Activated T-cell treated with anti-CD3 and anti-CD28 coated beads for 1 hour (primary cell): ENCODE measurements at places on chromosomes 16 and 17.

DNA sequence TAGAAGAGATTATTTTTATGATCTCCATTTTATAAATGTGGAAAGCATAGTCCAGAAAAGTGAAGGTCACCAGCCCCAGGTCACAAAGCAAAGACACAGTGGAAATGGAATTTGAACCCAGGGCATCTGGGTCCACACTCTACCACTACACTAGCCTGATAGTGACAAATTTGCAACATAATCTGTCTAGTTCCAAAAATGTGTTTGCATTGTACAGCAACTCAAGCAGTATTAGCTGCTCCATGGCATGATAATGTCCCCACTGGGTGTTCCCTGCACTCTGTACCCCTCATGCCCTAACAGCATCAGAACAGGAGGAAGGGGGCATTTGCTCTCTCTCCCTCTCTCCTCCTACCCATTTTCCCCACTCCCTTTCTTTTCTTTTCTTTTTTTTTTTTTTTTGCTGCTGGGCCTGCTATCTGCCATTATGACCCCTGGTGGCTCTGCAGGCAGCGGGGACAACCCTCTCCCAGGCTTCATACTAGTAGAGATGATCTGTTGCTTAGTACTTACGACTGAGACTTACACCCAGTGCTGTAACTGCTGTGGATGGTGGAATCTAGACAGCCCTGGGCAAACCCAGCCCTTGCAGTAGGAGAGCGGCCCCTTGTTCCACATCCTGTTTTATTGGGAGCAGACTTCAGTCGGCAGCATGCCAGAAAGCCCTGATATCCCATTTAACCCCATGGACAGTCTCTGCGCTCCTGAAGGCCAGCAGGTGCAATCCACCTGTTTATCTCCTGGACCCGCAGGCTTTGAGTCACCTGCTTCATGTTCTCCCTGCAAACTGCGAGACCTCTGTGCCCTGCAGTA is 306.3 kb downstream of the SOX9 start:
- no peak for DNase-seq

GRCh38 chr16:55496509-55497145 is 12.2 kb upstream of the LPCAT2 start:
- DNase-seq = no peak

GRCh38 chr16:57029161-57030160 is 40.1 kb downstream of the NLRC5 start:
- no peak for DNase-seq

DNA sequence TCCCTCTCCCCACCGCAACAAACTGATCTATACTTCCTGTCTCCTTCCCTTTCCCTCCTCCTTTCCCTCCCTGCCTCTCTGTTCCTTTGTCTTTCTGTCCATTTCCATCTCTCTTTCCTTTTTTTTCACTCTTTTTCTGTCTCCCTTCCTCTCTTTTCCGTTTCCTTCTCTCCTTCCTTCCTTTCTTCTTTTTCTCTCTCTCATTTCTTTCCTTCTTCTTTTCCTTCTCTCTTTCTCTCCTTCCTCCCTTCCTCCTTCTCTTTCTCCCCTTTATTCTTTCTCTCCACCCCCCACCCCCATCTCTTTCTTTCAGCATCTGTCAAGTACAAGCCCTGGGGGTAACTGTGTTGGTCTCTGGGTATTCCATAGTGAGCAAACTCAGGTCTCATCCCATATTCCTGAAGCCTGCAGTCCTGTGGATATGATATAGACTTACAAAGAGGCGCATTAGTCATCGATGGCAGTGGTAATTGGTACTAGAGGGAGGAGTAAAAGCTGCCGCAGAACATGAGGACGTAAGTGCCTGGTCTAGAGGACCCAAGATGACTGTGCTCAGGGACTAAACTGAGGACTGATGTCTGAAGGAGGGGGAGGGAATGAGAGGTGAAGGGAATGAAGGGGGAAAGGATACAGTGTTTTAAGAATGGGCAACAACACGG is 50.4 kb downstream of the VAT1L start:
- DNase-seq = no peak

DNA sequence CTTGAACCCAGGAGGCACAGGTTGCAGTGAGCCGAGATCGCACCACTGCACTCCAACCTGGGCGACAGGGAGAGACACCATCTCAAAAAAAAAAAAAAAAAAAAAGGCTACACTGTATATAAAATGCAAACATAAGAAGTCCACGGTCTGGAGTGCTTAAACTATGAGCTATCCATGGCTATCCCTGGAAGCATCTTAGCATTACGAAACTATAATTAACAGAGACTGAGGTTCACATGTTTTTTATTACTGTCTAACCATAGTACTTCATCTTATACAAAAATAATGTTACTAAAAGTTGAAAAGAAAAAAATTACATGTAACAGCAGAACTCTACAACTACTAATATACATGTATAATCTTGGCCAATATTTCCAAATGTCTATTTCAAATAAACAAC is 32.8 kb downstream of the HELZ start:
- no peak for DNase-seq

GRCh38 chr17:33302394-33302793 is 9.3 kb upstream of the ASIC2 start:
- no peak for DNase-seq

- DNase-seq = no peak
Observed at GRCh38 chr16:71368958-71369357, 10.4 kb downstream of the CALB2 start.

DNA sequence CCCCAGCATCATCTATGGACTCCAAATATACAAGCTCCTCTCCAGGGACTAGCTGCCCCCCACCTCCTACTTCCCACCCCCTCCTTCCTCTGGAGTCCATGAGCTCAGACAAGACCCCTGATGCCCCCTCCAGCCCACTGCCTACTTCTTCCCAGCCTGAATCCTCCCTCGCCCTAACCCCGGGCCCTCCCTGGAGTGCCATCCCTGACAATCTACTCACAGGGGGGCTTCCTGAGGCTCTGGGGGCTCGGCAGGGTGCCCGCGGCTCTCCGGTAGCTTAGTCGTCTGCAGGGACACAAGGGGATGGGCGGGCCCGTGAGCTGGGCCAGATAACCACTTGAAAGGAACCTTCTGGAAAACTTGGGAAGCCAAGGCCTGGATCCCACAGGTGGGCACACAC is 15.1 kb downstream of the MPP3 start:
- DNase-seq = no peak

GRCh38 chr17:15307710-15308111 is 33.7 kb downstream of the TEKT3 start:
- DNase-seq = no peak

GRCh38 chr17:50465171-50465570 is 3.5 kb downstream of the CHAD start:
- DNase-seq = no peak

- DNase-seq = no peak
Observed at GRCh38 chr16:84545114-84545737, 40.8 kb upstream of the MEAK7 start.

DNA sequence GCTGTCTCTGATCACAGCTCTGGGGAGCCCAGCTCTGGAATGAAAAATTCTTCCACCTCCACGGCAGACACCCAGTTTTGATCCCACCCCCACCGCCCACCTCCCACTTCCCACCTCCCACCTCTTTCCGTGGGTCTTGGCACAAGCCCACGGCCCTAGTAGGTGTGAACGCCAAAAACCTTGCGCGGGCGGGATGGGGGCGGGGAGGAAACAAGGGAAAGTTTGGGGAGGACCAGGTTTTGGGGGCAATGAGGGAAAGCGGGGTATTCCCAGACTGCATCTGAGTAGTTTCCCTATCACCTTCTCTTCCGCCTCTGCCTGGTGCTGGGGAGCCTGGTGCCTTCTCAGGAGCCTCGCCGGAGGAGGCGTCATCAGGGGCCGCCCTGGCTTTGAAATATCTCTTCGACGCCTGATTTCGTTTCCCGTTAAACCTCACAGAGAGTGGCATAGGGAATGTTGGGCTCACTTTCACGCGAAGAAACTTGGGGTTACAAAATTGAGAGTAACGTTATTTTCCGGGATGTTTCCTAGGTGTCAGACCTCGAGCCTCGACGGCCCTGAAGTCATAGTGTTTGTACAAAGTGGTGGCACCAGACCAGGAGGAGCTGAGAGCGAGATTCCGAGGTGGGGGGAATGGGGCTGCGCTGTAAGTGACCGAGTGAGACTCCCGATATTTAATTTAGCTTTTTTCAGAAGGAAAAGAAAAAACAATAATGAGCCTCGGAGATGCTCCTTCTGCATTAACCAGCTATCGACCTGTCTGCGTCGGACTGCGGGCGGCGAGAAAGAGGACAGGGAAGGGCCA is 1.6 kb upstream of the IRX3 start:
- no peak for DNase-seq

- no peak for DNase-seq
Observed at GRCh38 chr17:44884941-44885340, 14.3 kb downstream of the EFTUD2 start.

- DNase-seq = no peak
Observed at GRCh38 chr17:56440419-56440818, 153.1 kb upstream of the NOG start.

DNA sequence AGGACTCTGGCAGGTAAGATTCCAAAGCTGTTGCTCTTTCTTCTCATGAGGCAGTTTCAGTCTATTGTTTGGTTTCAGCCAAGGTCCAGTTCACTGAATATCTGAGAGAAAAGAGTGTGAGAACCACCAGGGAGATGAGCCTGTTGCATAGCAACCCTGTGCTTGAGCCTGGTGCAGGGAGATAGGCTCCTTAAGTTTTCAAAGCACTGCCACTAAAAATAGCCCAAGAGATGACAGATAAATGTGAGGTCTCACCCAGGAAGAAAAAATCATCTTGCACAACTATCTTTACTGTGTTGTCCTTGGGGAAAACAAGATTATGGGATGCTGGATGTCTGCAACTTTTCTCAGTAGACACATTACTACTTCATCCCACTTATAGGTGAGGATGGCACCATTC is 26.2 kb upstream of the NUDT7 start:
- DNase-seq = no peak

- DNase-seq = no peak
Observed at GRCh38 chr17:80382446-80382845, 32.5 kb upstream of the ENDOV start.

- DNase-seq = peak; percentile 56
Observed at GRCh38 chr17:38508954-38509771, 80.9 kb downstream of the ARHGAP23 start.

DNA sequence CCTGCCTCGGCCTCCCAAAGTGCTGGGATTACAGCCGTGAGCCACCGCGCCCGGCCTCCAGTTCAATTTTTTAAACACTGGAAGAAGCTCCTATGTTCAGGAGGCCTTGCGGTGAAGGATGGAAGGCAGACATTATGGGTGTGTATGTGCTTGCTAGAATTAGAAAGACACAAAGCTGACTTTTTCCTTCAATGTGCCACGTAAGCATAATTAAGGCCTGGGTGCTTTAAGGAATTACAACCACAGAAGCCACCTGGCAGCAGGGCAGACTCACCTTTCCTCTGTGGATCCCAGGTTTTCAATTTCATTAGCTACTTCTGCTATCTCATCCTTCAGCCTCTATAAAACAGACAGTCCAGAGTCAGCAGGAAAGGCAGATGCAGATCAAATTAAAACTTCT is 74.2 kb downstream of the CYTH1 start:
- DNase-seq = no peak

GRCh38 chr17:33266116-33266515 is 27.0 kb downstream of the ASIC2 start:
- no peak for DNase-seq

- DNase-seq = no peak
Observed at GRCh38 chr17:71168053-71168741, 952.6 kb upstream of the SOX9 start.

DNA sequence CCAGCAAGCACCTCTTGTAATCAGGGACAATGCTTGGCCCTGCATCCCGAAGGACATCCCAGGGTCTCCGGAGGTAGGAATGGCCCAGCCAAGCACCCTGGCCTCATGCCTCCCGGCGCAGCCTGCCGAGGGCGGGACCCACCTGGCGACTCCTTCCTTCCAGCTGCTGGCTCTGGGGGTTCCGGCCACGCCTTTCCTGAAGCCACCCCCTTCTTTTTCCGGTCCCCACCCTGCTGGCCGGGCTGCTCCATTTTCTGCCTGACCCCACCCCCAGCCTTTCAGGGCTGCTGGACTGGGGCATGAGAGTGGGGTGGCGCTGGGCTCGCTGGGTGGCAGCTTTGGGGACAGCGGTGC is 22.5 kb upstream of the CIBAR2 start:
- DNase-seq = no peak

- DNase-seq = no peak
Observed at GRCh38 chr17:63984236-63984635, 11.5 kb upstream of the SCN4A start.

- no peak for DNase-seq
Observed at GRCh38 chr17:69269131-69269998, 40.7 kb upstream of the ABCA10 start.

- DNase-seq = peak; percentile 73
Observed at GRCh38 chr16:19086322-19087199, 19.1 kb downstream of the COQ7 start.

GRCh38 chr16:3812469-3813172 is 67.9 kb downstream of the CREBBP start:
- no peak for DNase-seq

DNA sequence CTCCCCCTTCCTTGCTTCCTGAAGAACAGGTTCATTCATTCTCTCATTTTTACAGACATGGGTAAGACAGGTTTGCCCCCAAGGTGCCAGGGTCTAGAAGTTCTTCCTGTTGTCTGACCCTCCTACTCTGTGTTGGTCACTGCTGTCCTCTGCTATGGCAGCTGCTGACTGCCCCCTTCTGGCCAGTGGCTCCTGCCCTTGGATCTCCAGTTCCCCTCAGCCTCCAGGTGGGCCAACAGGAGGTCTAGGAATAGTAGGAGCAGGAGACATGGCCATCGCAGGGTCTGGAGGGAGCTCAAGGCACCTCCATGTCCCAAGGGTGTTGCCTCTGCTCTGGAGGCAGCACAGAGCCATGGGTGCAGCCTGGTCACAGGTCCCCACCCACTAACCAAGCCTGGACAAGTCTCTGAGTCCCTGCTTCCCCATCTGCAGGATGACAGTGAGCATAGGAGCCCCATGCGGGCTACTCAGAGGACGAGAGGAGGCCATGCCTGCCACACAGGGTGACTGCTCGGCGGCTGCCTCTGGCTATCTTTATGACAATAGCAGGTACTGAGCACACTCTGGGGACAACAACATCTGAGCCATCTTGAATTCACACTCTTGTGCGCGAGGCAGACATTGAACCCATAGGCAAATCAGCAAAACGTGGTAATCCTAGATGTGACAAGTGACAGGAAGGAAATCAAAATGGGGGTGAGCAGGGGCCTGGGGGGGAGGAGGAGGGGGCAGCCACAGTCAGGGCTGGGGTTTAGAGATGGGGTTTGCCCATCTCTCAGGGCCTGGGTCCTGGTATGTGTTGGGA is 27.0 kb upstream of the NXPH3 start:
- DNase-seq = no peak
